ENCODE measurements at places on chromosomes 1 and 21. TPM values are rescaled to one million over a fixed set of nuclear protein-coding genes. Genes with fewer than 3 reads are reported as not detected.

DNA sequence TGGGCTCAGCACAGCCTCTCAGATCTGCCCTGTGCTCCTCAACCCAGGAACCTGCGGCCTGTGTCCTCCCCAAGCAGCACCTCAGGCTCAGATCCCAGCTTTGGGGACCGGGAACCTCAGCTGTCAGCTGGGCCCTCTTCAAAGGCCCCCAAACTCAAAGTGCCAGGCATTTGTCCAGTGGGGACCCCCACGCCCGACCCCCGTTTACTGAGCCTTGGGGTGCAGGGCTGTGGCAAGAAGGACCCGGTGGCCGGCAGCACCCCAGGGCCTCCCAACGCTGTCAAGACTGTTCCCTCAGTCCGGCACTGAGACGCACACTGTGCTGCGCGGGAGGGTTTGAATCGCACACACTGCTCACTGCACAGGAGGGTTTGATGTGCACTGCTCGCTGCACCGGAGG lies 35.0 kb downstream of the MORN1 start:
- no peak for DNase-seq

DNA sequence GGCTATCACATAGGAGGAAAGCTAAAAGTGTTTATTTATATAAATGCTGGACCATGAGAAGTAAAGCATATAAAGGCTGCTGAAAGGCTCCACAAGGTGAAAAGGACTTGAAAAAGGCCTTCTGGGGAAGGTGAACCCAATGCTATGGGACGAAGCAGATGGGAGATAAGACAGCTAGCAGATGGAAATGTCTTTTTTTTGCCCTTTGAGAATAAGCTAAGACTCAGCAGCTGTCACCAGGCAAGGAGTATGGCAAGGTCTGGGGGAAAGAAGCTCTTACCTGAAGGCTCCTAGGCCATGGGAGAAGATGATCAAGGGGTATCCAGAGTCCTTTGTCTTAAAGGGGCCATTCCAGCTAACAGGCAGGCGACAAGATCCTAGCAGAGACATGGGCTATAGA lies 9.9 kb downstream of the PAFAH2 start:
- no peak for DNase-seq

DNA sequence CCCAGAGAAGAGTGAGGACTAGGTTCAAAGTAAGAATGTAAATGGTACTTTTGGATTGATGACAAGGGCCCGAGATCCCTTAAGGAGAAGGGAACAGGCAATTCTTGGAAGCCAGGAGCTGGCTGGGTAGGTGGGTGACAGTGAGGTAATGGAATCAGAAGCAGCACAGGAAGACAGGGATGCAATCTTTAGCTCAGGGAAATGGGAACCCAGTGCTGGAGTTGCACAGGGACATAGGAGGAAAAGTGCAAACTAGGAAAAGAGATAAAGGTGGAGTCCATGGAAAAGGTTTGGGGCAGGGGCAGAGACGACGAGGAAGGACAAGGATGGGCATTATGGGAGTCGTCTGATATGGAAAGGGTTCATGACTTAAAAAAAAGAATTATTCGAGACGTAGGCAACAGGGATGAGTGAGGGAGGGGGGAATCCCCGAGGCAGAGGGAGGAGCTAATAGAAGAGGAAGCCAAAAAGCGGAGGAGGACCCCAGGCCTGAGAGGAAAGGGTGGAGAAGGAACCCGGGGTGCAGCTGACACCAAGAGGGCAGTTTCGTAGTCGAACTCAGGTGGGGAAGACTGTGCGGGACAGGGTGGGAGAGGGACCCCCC lies 495 bp downstream of the PI4KB start:
- no peak for DNase-seq

DNA sequence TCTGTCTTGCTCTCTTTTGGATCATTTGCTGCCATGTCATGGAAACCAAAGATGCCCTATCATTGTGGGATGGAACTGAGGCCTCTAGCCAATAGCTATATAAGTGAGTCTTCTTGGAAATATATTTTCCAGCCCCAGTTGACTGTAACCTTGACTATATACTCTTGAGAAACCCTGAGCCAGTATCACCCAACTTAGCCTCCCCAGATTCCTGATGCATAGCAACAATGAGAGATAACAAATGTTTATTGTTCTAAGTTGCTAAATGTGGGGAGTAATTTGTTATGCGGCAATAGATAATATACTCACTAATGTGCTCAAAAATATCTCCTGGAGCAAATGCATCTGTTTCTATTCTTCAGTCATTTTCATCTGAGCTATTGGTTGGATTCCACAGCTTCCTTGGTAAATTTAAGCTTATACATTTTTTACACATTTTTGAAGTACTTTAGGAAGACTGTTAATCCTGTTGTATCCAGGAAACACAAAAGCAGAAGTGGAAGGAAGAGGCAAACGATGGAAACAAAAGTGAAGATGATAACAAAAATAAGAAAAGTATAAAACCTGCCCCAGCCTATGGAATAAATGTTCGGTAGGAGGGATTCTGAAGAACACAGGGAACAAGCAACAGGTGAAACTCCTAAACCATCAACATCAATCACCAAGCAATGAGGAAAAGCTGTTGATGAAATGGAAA lies 6.3 kb upstream of the SRRM1 start:
- DNase-seq: no peak

- no peak for DNase-seq
Measured at GRCh38 chr1:1074631-1075147, 583 bp upstream of the RNF223 start.

DNA sequence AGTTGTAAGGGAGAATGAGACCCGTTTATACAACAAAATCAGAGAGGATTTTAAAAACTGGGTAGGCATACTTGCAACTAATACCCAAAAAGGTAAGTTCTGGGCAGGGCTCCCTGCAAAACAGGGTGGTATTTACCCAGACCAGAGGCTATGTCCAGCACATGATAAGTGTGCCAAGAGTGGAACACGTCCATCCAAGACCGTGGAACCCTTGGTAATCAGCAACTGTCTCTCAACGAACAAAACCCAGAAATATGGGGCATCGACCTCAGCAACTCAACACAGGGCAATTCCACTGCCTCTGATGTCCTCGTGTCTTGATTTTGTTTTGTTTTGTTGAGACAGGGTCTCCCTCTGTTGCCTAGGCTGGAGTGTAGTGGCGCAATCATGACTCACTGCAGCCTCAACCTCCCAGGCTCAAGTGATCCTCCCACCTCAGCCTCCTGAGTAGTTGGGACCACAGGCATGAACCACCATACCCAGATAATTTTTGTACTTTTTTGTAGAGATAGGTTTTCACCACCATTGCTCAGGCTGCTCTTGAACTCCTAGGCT lies 26.7 kb upstream of the MX1 start:
- no peak for DNase-seq

DNA sequence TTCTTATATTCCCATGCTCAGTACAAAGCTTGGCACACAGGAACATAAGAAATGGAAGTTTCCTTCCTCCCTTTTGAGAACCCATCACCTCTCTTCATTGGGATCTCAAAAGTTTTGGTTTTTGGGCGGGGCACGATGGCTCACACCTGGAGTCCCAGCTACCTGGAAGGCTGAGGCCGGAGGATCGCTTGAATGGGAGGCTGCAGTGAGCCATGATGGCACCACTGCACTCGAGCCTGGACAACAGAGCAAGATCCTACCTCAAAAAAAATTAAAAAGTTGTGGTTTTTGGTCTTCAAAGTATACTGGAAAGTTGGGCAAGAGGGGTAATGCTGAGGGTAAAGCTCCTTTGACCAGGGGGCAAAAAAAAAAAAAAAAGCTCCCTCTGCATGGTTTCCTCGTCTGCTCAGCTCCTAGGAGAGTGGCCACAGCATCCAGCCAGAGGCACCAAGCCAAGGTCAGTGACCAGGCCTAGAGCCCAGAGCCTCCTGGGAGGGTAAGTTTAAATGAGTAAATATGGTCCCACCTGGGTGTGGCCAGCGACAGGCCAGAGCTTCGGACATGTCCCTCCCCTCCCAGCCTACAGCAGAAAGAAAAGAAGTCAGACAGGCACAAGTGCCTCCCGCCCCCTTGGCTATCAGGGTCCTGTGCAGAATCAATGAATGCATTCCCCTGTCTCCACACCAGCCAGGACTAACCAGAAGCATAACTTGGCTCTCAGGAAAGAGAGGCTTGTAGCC lies 5.0 kb downstream of the MEF2D start:
- DNase-seq: no peak

DNA sequence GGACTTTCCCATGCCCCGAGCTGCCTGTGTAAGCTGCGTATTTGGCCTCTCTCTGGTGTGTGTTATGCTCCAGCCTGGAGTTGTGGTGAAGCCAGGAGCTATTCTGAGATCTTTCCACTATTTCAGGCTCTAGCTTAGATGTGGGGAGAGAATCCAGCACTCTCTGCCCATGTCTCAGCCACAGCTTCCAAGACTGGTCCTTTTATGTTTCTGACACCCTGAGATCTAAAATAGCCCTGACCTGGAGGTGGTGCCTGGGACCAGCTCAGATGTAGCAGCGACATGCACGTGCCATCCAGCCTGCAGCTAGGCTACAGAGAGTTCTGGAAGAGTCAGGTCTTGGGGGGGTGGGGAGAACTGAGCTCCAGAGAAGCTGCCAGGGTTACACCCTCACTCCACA lies 76.5 kb downstream of the TENT5C start:
- DNase-seq: no peak

DNA sequence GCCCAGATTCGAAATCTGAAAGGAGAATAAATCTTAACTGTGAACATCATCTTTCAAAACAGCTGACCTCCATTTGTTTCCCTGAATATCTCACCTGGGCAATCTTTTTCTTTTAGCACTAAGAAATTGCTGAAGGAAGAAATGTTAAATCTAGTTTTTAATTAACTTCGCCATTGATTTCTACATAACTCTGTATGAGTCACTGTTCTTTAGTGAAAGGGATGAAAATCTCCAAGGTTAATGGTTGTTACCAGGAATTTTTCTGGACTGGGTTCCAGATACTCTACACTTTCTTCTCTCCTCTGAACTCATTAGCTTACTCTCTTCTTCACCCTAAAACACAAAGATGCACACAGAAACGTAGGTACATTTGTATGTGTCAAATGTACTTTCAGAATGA lies 235.7 kb downstream of the BACH1 start:
- no peak for DNase-seq

DNA sequence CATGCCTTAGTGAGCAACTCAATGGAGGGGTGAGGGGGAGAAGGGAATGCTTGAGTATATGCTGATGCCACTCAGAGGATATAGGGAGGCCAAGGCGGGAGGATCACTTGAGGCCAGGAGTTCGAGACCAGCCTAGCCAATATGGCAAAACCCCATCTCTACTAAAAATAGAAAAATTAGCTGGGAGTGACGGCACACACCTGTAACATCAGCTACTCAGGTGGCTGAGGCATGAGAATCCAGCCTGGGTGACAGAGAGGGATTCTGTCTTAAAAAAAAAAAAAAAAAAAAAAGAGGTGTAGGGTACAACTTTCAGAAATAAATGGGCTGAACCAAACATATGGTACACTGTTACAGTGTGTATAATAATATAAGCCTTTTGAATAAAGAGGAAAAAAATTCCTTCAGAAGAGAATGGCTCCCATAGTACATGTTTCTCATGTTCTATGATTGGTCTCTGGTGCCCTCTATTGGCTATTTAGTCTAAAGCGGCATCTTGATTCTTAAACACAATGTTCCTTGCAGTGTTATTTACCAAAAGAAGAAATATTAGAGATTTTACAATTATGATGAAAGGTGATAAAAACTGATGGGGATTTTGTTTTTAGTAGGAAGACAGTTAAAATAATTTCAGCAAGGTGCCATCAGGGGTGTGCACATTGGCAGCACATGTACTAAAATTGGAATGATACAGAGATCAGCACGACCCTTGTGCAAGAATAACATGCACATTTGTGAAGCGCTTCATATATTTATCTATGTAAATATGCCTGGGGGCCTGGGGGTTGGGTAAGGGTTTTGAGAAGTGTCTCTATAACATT lies 109.8 kb downstream of the PATJ start:
- peak; percentile 77 for DNase-seq

- DNase-seq: no peak
Measured at GRCh38 chr1:200624679-200625335, 4.3 kb upstream of the KIF14 start.

- no peak for DNase-seq
Measured at GRCh38 chr1:111225717-111226400, 1.7 kb upstream of the CHI3L2 start.

DNA sequence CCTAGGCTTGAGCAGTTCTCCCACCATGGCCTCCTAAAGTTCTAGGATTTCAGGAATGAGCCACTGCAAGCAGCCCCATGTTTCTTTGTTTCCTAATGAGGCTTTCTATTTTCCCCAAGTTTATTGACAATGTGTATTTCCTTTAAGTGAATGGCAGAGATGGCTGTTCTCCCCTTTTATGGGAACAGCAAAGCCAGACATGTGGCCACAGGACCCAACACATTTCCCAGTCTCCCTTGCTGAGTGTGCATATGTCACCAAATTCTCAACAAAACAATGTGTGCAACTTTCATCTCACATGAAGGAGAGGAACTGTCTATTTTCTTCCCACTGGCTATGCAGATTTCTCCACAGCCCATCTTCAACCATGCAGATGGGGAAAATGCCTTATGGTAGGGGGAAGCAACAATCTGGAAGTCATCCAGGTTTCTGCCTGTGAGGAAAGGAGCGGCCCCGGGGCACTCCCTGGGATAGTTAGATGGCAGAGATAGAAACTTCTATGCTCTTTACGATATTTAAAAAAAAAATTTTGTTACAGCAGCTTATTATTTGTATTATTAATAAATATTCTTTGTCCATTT lies 28.6 kb upstream of the MAP10 start:
- no peak for DNase-seq

- DNase-seq: no peak
Measured at GRCh38 chr1:23865543-23865930, 2.6 kb downstream of the FUCA1 start.

DNA sequence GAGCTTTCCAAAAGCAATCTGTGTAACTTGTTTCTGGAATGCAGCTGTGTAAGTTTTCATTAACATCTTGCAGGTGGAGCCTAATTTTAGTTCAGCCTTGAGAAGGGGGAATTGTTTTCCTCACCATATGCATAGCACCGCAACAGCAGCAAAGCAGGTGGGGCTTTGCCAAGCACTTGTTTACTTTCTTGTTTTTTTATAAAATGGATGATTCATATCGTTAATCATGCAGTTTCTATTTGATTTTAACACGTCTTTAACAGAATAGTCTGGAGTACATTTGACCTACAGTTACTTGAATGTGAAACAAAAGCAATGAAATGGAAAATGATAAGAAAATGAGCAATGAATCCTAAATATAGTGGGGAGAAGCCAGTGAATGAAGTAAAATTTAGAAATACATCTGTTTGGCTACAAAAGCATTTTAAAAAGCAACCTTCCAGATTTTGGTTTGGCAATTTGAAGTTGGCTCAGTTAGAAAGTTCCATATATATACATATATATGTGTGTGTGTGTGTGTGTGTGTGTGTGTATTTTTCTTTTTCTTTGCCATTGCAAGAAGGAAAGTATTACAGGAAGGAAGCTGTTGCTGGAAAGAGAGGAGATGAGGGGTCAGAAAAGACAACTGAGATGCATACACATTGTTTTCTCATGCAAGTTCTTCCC lies 119.0 kb upstream of the ADGRL2 start:
- no peak for DNase-seq

GRCh38 chr21:42552407-42553336 lies 39.0 kb downstream of the SLC37A1 start:
- no peak for DNase-seq

GRCh38 chr1:8317647-8318381 lies at the start of gene SLC45A1:
Gene SLC45A1 (plus strand): TSS chr1:8318114. CDS start chr1:8324330, 6,216 bp downstream.
- DNase-seq: peak; percentile 24

The AIRE gene
- polyA plus RNA-seq: not detected

The SFT2D2 gene
- polyA plus RNA-seq: 7.3 TPM

The PALMD gene
- polyA plus RNA-seq: 107 TPM

The DIO1 gene
- 0.37 TPM for polyA plus RNA-seq

The PYHIN1 gene
- polyA plus RNA-seq: 0.22 TPM
